CD4-positive, alpha-beta T cell treated with Interferon alpha-2 for 1 hour (primary cell): ENCODE measurements at places on chromosomes 12 and 14.

- DNase-seq: no peak
These were observed 25.8 kb upstream of the NCOR2 start for GRCh38 chr12:124593176-124593575.

DNA sequence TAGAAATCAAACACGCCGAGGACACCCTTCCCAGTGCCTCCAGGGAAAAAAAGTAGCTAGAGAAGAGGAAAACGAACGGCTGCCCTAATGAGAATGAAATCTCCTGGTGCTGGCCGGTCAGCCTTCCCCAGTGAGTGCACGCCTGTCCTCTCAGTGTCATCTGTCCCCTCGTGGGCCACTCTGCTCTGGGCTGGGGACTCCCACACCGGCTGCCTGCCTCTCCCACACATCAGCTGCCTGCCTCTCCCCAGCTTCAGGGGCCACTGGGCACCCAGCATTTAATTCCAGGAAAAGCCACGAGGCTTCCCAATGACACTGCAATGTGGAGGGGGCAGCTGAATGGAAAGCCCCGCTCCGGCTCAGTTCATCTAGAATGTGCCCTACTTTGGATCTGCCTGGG is 59.0 kb downstream of the CCDC85C start:
- DNase-seq: no peak

GRCh38 chr14:96202441-96203094 is 2.1 kb upstream of the BDKRB2 start:
- DNase-seq: no peak

- no peak for DNase-seq
These were observed 4.3 kb downstream of the TMEM106C start for GRCh38 chr12:47967461-47968321.

GRCh38 chr12:114691196-114691595 is 7.2 kb upstream of the TBX3 start:
- DNase-seq: no peak

GRCh38 chr12:123387508-123388176 is 3.7 kb downstream of the KMT5A start:
- no peak for DNase-seq

- DNase-seq: no peak
These were observed 6.0 kb upstream of the LGALS3 start for GRCh38 chr14:55123101-55123500.

- no peak for DNase-seq
These were observed 141.6 kb downstream of the DACT1 start for GRCh38 chr14:58779376-58779775.

- DNase-seq: no peak
These were observed 7.8 kb downstream of the NEK9 start for GRCh38 chr14:75119056-75119455.

GRCh38 chr14:97417331-97417730 is 620.1 kb downstream of the VRK1 start:
- no peak for DNase-seq
